ENCODE measurements at places on chromosomes 5 and 9.

GRCh38 chr9:115882911-115883310 is 270.7 kb upstream of the PAPPA start:
- no peak for DNase-seq

GRCh38 chr9:128434340-128434739 is 13.7 kb downstream of the CERCAM start:
- DNase-seq, result no peak

DNA sequence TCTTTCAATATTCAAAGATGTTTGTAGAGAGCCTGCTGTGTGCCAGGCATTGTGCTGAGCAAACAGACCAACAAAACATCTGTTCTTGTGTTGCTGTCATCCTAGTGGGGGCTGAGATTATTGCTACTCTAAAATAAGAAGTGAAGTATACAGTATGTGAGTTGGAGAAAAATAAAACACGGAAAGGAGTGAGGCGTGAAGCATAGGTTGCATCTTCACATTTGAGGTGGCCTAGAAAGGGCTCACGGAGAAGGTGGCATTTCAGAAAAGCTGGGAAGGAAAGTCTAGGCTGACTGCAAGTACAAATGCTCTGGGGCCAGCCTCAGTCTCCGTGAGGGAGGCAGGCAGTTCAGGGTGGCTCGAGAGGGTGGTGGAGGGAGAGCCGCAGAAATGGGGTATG is 80.3 kb downstream of the CSNK1A1 start:
- no peak for DNase-seq

GRCh38 chr5:140881889-140882590 is at the start of gene PCDHA13:
PCDHA13 (plus strand) TSS chr5:140882124; CDS start chr5:140882269, 145 bp downstream.
- no peak for DNase-seq

DNA sequence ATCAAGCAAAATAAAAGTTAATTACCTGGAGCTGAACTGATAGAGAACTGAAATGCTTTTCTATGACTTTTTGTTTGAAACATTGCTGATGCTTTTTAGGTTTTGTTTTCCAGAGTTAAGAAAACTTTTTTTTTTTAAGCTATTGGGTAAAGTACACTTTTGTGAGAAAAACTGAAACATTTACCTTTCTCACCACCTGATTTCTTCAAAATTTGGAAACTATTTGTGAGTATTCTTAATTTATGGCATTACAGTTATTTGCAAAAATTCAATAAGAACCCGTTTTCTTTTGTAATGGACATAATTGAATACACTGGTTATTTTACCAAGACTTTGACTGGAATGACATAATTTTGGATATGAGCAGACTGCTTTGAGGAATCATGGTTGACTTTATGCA is 6.6 kb downstream of the C9orf153 start:
- no peak for DNase-seq

DNA sequence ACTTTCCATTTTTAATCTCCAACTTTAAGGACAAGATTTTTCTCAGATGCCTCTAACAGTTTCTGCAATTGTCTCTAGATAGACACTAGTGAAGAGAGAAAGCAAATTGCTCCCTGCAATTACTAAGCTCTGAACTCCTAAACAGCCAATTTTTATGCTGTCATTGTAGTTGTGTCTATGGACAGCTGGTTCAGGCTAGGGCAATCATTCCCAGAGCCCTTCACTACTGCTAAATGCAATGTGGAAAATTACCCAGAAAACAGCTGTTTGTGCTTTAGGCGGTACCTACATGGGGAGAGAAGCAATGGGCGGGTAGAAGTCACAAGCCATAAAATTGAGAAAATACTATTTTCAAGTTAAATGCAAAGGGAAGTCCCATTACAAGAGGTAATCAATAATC is 211.6 kb downstream of the SPOCK1 start:
- DNase-seq, result no peak

DNA sequence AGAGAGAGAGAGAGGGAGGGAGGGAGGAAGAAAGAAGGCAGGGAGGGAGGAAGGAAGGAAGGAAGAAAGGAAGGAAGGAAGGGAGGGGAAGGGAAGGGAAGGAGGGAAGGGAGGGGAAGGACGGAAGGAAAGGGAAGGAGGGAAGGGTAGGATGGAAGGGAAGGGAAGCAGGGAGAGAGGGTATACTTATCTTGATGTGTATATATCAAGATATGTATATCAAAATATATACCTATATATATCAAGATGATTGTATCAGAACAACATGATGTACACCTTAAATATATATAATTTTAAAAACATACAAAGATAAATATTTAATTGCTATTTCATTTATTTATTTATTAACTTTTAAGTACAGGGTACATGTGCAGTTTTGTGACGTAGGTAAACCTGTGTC is 96.8 kb upstream of the ADAMTS16 start:
- no peak for DNase-seq

DNA sequence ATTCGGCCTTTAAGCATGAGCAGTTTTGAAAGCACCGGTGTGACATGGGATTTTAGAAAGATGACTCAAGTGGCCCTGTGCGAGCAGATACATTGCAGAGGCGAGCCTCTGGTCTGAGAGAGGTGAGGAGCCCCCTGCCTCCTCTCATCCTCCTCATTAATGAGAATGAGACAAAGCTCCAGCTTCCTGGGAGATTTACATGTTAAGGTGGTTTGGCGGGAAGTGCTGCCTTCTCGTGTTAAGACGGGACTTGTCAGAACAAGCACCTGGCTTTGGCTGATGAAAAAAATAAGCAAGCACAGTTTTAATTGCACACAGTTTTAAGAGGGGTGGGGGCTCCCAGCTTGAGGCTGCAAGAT is 68.1 kb downstream of the ACTL7B start:
- DNase-seq, result no peak

DNA sequence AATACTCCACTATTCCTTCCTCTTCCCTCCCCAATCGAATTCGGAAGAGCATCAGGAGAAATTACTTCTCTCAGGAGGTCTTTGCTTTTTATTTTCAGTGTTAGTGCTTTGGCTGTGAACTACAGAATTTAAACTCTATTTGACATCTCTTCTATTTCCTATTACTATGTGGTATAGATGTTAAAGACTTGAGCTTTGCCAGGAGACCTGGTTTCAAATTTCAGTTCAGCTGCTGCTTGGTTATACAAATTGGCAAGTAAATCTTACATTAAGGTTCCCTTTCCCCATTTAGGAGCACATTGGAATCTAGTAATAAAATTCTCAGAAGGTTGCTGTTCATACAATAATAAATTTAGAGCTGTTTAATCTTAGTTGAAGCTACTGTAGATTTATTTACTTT is 13.1 kb downstream of the UHRF2 start:
- DNase-seq, result no peak

GRCh38 chr9:101571114-101571513 is 23.7 kb downstream of the PPP3R2 start:
- no peak for DNase-seq

- no peak for DNase-seq
Observed at GRCh38 chr5:73668486-73669111, 42.6 kb downstream of the ARHGEF28 start.

DNA sequence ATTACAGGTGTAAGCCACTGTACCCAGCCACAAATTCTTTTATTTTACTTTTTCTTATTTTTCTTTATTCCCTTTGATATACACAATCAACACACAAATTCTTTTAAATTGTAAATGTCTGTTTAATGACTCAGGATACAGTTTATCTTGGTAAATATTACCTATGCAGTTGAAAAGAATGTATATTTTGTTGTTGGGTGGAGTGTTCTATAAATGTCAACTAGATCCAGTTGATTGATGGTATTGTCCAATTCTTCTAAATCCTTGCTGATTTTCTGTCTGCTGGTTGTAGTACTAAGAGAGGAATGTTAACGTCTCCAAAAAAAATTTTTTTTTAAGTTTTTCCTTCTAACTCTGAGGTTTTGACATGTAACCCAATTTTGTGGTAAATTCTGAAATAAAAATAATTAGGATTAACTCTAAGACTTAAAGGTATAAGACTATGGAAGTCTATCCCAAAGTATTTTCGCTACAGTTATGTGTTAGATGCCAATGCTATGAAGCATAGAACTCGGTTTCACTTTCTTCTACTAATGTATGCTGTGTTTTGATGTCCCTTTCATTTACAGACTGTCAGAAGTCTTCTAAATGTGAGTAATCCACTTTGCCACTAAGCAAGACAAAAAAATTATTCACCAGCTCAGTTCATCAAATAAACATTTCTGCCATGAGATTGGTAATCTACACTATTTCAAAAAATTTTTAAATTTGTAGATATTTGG is 720.2 kb upstream of the C9orf72 start:
- DNase-seq, result no peak

- no peak for DNase-seq
Observed at GRCh38 chr5:141898448-141899049, 20.3 kb upstream of the PCDH1 start.

- DNase-seq, result no peak
Observed at GRCh38 chr9:100884518-100884917, 144.0 kb upstream of the PLPPR1 start.

GRCh38 chr5:41869151-41869723 is 988 bp downstream of the OXCT1 start:
- DNase-seq, result peak; percentile 29

- no peak for DNase-seq
Observed at GRCh38 chr9:81737871-81738507, 48.6 kb upstream of the TLE1 start.

DNA sequence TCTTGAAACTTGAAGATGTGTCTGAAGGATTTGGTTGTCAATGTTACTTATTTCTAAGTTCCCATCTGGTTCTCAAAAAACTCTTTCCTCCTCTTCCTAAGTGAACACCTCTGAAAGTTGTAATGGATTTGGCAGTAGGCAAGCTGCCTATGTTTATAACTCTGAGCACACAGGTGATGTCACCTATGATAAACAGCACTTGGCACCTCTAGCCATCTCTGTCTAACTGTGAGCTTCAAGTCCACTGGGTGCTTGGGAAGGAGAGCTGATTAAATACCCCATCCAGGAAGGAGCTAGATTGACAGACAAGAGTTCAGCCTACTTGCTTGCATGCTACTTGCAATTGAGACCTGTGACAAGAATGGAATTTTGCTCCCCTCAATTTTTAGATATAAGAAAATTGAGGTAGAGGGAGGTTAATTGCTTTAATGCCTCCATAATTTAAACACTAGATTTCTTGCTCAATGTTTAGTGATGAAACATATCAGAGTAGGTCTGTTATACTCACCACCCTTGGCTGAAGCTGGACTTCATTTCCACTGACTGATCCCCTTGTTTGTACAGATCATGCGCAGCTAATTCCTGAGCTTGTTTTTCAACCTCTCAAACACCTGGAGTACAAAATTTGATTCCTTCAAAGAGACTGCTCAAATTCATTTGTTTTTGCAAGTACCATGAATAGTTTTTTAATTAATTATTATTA is 49.9 kb downstream of the PDE4D start:
- no peak for DNase-seq

DNA sequence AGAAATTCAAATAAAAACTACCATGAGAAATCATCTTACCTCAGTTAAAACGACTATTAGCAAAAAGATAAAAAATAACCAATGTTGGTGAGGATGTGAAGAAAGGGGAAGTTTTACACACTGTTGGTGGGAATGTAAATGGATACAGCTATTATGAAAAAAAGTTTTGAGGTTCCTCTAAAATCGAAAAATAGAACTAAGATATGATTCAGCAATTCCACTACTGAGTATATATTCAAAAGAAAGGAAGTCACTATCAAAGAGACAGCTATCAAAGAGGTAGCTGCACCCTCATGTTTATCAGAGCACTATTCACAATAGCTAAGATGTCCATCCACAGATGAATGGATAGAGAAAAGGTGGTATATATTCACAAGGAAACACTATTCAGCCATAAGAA is 1888.4 kb downstream of the MAT2B start:
- DNase-seq, result no peak

DNA sequence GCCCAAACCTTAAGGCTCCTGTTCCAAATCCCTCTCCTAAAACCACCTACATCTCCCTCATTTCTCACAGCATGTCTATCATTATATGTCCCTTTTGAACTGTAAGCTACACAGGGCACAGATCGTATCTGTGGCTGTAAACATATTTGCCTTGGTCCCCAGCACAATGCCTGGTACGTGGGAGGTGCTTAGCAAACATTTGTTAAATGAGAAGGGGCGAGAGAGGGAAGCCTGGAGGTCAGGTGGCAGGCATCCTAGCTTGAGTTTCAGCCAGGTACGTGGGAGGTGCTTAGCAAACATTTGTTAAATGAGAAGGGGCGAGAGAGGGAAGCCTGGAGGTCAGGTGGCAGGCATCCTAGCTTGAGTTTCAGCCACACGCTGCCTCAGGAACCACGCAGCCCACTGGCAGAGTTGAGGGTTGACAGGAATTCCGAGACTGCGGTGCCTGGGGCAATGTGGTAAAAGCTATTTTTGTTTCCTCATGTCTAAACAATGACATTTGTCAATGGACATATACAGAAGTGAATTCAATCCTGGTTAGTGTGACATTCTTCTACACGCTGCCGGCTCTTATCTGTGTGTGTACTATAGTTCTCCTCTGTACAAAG is 113.6 kb downstream of the EFNA5 start:
- no peak for DNase-seq

DNA sequence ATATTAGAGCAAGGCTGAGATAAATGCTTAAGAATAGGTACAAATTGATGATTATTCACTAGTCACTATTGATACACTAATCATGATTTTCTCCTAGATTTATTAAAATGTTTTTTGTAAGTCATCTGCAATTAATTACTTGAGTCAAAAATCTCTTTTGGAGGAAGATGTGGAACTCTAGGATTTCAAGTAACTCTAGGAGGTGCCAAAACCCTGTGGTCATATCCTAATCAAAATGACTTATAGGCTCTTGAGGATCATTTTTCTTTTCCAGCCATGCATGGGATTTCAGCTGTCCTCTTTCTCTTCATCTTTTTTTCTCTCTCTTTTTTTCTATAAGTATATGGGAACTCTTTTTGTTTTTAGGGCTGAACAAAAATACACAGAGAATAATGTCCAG is 141.8 kb upstream of the CD180 start:
- no peak for DNase-seq

GRCh38 chr5:125316915-125317535 is 570.6 kb upstream of the ZNF608 start:
- no peak for DNase-seq

DNA sequence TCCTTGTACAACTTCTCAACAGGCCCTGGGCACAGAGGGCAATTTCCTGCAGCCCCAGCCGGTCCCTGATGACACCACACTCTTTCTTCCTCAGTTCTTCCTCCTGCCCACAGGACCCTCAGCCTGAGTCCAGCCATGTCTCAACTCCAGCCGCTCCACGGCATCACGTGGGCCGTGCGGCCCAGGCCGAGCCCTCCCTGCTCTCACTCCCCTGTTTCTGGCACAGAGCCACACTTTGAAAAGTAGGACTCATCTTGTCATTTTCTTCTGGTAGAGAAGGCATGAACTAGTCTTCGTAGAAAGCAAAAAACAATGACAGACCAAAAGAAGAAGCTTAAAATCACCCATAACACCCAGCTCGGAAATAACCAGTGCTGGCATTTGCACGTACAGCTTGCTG is 404.7 kb upstream of the IRX1 start:
- no peak for DNase-seq

All from activated CD4-positive, alpha-beta T cell treated with anti-CD3 and anti-CD28 coated beads for 36 hours (primary cell).